NCI-H526 (cell line): ENCODE measurements at places on chromosomes 2 and 18.
A peak's percentile ranks its signal among the peaks of the same experiment; 100 is the strongest.

GRCh38 chr2:19542796-19543662, 184.6 kb upstream of the OSR1 start:
- no peak for DNase-seq

- DNase-seq, result peak; percentile 16
Measured at GRCh38 chr2:232001073-232001472, 39.6 kb downstream of the DIS3L2 start.

DNA sequence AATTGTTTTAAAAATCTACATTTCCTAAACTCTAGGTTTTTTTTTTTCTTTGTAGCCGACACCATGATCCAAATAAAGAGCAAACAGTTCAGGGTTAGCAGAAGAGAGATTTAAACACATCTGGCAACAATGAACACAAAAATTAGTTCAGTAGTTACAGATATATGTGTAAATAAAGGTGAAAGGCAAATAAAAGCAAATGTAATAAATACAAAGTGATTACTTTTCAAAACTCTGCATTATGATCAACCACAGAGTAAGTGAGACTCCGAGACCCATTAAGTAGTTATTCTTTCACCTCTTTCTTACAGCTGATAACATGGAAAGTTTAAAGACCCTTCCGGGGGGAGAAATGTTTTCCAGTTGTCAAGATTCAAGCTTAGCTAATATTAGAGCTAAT, 716 bp downstream of the CALCRL start:
- no peak for DNase-seq

- no peak for DNase-seq
Measured at GRCh38 chr18:6963452-6964097, 154.0 kb downstream of the LAMA1 start.
